ENCODE measurements at places on chromosomes 7 and 10.

DNA sequence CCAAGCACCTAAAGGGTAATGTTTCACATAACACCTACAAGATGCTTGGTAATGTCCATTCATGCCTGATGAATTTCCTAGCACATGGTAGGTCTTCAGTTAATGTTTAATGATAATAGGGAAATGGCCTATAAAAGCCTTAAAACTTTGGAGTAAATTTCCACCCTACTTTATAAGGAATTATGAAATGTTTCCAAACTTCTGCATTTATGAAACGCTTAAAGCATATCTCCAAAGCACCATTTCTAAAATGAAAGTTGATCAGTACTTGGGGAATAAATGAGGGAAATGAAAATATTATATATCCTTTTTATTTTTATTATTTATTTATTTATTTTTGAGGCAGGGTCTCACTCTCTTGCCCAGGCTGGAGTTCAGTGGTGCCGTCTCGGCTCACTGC lies 51.8 kb downstream of the INPP5F start:
- DNase-seq = no peak

GRCh38 chr7:7519056-7519455 lies 16.6 kb downstream of the COL28A1 start:
- no peak for DNase-seq

- DNase-seq = no peak
Observed at GRCh38 chr10:615583-616152, 73.8 kb downstream of the DIP2C start.

GRCh38 chr10:108544500-108545120 lies 1378.7 kb downstream of the XPNPEP1 start:
- DNase-seq = no peak

DNA sequence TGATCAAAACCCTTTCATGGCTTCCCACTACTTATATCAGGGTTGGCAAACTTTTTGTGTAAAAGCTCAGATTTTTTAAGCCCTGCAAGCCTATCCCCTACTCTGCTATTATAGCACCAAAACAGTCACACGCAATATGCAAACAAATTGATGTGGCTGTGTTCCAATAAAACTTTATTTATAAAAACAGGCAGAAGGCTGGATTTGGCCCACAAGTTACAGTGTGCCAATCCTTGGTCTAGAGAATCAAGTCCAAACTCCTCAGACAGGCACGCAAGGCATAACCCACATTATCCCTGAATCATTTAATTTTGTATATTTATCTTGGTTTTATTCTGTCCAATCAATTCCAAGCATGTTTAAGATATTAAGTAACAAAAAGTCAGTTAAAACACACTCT lies 71.9 kb downstream of the SGMS1 start:
- no peak for DNase-seq

DNA sequence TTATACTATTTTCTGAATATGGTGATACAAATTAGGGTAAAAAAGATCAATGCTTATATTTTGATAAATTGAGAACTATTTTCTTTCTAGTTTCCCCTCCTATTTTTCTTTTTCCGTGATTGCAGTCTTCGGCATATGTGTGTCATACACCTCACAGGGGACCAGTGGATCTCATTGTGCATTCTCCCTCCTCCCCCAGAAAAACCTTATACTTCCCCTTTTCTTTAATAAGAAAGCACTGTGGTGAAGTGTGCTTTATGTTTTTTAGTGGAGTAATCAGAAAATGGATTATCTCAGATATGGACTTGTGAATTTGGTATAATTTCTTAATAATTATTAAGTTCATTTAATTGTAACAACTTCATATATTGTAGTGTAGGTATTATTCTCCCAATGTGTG lies 72.8 kb downstream of the BICC1 start:
- DNase-seq = no peak

- no peak for DNase-seq
Observed at GRCh38 chr7:45898222-45898621, 9.9 kb downstream of the IGFBP1 start.

- DNase-seq = no peak
Observed at GRCh38 chr10:12252882-12253546, 57.0 kb downstream of the CDC123 start.

DNA sequence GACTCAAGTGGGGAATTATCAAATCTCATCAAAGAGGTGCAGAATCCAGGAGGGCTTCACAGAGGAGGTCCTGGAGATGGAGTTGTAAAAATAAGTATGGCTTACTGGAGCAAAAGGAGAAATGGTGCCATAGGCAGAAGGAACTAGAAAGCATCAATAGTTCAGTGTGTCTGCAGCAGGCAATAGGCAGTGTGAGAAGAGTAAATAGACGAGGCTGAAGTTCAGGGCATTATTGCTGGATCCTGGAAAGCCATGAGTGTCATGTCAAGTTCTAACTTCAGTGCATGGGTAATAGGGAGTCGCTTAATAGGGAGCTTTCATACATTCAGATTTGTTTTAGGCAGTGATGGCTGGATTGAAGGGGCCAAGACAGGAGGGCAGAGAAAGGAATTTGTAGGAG lies 39.3 kb downstream of the CYP26A1 start:
- DNase-seq = no peak

DNA sequence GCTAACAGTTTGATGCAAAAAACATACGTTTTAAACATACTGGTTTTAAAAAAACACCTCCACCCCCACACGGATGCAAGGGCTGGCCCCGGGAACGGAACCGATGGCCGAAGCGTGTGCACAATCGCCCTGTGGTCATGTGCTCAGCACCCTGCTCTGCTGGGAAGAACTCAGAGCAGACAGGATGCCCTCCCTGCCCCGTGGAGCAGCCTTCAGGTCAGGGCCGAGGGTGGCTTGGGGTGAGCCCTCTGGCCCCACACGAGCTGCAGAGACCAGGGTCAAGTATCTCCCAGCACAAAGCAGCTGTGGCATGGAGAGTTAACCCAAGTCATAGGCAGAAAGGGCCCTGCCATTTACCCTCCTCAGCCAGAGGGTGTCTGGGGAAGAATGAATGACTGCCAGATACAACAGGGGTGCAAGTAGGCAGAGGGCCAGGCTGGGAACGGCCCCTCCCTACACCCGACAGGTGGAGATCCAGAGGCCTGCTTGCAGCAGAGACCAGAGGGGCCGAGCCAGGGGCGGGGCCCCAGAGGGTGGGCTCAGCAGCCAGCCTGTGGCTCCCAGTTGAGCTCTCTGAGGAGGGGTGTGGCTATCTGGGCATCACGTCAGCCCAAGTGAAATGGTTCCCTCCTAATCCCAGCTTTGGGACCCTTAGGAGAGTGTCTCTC lies 56.8 kb downstream of the ZRANB1 start:
- no peak for DNase-seq

- no peak for DNase-seq
Observed at GRCh38 chr10:1291178-1292090, 235.2 kb downstream of the WDR37 start.

- DNase-seq = no peak
Observed at GRCh38 chr10:89588671-89589070, 53.3 kb upstream of the SLC16A12 start.

DNA sequence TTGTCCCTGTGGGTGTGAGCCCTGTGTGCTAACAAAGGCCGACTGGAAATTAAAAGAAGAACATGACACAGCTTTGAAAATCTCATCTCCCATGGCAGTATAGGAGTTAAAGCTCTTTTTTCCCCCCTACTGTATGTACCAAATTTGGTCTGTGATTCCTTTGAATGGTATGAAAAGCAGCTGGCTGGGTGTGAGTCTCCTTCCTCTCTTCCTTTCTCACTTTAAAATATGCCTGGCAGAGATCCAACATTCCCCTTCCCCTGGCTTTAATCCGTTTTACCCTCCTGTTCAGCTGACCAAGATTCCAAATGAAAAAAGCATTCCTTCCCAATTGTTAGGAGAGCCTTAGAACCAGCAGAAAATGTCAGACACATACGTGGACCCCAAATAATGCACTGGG lies 225.0 kb upstream of the CELF2 start:
- no peak for DNase-seq

DNA sequence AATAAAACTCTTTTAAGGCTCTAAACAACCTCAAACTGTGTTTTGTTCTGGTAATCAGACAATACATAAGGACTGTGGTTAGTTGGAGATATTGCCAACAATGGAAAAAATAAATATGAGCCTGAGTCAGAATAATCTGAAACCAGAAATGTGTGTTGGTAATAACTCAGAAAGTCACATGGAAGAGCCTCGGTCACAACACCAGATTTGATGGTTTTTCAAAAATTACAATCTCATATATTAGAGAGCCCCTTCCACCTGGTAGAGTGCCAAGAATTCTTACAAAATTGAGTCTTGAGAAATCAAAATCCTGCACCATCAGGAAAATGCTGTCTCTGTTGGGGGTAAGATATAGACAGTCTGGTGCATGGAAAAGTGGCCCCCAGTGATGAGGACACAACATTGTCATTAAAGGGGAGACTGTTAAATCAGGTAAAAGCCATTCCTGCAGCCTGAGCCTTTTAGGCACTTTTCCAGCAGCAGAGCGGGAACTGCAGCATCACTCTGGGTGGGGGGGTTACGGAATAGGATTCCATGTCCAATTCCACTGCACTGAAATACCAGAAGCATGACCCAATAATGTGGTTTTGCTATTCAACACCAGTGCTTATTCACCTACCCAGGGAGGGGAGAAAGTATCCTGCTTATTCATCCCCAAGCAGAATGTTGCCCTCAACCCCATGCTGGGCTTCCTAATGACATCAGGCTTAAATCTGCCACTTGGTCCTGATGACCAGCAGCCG lies 9.5 kb upstream of the ADAM12 start:
- DNase-seq = no peak

GRCh38 chr10:123926401-123927264 lies 35.0 kb upstream of the CPXM2 start:
- DNase-seq = no peak

DNA sequence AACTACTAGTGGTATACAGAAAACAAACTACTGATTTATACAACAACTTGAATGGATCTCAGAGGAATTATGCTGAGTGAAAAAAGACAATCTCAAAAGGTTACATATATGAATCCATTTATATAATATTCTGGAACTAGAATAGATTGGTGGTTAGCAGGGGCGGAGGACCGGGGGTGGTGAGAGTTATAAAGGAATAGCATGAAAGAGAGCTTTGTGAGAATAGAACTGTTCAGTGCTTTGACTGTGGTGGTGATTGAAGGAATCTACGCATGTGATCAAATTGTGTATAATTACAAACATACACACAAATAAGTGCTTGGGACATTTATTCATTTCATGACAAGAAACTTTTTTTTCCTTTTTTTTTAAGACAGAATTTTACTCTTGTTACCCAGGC lies 19.6 kb downstream of the RAB19 start:
- no peak for DNase-seq

DNA sequence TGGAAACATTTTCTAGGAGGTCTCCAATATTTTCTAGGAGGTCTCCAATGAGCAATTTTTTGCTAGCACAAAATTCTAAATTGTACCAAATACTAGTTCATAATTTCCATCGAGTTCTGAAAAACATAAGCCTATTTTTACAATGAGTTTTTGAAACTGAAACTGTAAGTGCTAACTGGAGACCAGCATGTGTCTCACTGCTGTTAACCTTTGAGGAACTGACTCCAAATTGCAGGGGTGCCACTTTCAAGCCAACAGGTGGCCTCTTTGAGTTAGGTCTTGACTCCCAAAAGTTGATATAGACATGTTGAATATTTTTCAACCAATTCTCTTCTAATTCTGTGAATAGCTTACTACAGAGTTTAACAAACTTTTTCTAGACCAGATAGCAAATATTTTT lies 58.8 kb downstream of the CAV1 start:
- DNase-seq = no peak

DNA sequence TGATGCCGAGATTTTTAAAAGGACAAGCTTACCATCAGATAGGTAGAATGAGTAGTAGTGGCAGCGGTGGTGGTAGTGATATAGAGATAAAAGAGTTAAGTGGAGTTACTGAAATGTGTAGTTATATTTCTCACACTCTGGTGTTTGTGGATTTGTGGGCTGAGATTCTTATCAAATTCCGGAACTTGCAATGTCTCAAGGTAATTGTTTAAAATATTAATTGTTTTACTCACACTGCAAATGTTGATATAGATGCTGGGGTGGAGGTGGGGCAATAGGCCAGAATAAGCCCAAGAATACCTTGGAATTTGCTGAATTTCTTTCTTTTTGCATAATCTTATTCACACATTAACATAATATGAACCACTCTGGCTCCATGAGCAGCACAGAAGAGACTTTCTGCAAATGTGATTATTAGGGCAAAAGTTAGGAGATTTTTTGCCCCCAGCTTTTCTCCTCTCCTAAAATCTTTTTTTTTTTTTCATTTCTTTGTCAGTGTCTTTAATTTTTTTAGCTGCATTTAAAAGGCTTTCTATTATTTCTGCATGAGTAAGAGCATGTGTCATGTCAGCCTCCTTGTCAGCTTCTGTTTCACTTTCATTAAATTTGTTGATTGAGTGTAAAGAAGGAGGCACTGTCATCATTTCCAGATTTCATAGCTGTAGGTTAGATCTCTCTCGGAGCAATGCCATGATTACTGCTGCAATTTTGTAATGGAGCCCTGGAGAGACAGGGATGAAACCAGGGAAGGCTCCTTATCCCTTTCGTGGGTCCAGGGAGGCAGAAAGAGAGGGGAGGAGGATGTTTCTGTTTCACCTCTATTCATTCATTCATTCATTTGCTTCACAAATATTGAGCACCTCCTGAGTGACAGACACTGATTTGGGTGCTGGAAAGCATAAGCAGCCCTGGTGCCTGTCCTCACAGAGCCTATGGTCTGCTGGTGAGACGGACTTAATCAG lies 13.1 kb upstream of the SGMS1 start:
- DNase-seq = no peak

DNA sequence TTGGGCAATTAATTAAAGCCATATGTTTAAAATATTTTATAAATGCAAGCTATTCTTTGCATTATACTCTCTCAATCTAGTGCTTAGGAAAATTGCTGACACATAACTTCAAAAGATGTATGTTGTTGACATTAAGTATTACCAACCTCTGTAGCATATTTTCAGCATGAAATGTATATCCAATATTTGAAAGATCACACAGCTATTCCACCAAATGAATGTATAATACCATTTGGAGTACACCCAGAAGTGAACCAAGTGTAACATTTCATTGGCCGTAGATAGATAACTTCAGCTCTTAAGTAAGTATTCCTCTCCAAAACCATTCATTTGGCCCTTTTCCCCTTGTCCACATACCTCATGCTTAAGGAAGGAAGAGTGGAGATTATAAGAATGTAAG lies 104.6 kb downstream of the HECTD2 start:
- DNase-seq = no peak

GRCh38 chr10:125533866-125534265 lies 149.1 kb downstream of the TEX36 start:
- DNase-seq = no peak

DNA sequence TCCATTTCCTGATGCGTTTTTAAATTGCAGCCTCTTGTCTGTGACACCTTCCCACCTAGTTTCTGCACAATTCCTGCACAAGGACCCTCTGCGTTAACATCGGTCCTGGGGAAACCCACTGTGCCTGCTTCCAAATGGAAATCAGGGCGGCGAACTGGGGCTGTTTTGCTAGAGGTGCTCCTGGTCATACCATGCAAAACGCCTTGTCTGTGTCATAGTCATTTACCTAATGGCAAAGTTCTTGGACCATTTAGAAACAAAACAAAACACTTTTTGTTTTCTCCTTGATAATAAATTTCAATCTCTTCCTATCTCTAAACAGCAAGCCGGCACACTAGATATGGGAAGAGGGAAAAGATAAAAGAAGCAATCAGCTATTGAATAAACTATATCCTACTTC lies 206.9 kb upstream of the KLF14 start:
- no peak for DNase-seq

- DNase-seq = no peak
Observed at GRCh38 chr10:94402843-94403379, 570 bp downstream of the TBC1D12 start.

- DNase-seq = no peak
Observed at GRCh38 chr7:73976761-73977618, 51.0 kb upstream of the ELN start.

- no peak for DNase-seq
Observed at GRCh38 chr7:129066290-129067131, 11.6 kb upstream of the TNPO3 start.
